ENCODE measurements at places on chromosomes 3 and 15.

GRCh38 chr3:11593318-11594034, 50.2 kb downstream of the VGLL4 start:
- H3K4me3 ChIP-seq: no peak overlapping the region
- H3K27me3 ChIP-seq: no peaks in the 10 kb centered on the region
- no peak overlapping the region for H3K27ac ChIP-seq

DNA sequence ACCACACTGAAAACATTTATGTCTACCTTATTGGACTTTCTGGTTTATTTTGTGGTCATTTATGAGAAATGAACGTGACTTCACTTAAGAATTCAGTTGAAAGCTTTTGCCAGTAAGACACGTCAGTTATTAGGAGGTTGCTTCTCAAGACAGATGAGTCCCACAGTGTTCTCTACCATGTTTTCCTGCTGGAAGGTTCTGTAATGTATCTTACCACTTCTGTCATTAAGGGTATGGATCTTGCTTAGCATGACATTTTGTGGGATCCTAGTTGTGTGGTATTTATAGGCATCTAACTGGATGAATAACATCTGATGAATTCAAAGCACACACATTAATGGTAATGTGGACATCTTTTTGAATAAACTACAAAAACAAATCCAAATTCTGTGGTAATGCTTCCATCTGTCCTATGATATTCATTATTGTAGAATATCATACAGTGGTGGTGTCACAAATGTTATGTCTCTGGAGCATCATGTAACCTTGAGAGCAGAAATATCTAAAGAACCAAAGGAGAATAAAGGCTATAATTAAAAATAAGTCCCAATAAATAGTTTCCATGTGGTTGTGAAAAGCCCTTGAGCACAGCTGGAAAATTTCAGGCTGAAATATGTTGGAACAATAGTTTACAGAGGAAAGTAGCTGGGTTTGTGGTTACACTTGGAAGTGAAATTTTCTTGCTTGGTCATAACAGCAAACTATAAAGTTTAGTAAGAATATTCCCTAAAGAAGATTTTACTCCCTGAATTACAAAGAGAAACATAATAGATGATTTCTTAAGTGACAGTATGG, 61.5 kb downstream of the C3orf38 start:
- H3K27me3 ChIP-seq: no peaks in the 10 kb centered on the region
- no peak overlapping the region for H3K4me3 ChIP-seq
- H3K4me1 ChIP-seq: no peaks in the 10 kb centered on the region
- no peak overlapping the region for H3K27ac ChIP-seq

DNA sequence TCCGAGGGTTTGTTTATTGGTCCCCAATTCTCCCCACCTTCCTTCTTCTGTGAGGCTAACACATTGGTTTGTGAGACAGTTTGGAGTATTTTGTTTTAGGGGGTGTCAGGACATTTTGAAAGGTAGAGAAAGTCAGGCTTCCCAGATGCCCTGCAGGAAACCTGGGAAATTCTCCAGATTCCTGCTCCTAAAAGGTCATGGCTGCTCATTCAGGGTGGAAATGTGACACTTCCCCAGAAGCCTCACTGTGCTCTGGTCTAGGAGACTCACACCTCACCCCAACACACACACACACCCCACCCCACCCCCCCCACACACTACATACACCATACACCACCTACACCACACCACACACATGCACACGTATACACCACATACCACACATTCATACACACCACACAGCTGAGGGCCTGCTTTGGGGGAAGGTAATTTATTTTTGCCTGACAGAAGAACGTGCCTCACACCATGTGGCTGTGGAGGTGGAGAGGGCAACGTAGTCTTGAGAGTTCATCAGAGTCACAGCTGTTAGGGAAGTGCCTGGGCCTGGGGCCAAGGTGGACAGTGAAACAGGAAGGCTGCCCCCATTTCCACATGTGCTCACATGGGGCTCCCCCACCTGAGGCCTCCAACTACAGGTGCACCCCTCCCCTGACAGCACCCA, 40.4 kb upstream of the LIMD1 start:
- H3K36me3 ChIP-seq: no peaks in the 10 kb centered on the region
- peak overlapping the region; percentile 28 for H3K27ac ChIP-seq
- H3K27me3 ChIP-seq: no peaks in the 10 kb centered on the region
- H3K4me1 ChIP-seq: peaks cover 7% of the 10 kb centered on the region
- no peak for DNase-seq

GRCh38 chr3:183745300-183746098, 47.9 kb downstream of the YEATS2 start:
- no peak for DNase-seq
- H3K36me3 ChIP-seq: peaks cover 48% of the 10 kb centered on the region
- H3K27ac ChIP-seq: no peak overlapping the region
- no peaks in the 10 kb centered on the region for H3K4me1 ChIP-seq
- H3K27me3 ChIP-seq: no peaks in the 10 kb centered on the region

DNA sequence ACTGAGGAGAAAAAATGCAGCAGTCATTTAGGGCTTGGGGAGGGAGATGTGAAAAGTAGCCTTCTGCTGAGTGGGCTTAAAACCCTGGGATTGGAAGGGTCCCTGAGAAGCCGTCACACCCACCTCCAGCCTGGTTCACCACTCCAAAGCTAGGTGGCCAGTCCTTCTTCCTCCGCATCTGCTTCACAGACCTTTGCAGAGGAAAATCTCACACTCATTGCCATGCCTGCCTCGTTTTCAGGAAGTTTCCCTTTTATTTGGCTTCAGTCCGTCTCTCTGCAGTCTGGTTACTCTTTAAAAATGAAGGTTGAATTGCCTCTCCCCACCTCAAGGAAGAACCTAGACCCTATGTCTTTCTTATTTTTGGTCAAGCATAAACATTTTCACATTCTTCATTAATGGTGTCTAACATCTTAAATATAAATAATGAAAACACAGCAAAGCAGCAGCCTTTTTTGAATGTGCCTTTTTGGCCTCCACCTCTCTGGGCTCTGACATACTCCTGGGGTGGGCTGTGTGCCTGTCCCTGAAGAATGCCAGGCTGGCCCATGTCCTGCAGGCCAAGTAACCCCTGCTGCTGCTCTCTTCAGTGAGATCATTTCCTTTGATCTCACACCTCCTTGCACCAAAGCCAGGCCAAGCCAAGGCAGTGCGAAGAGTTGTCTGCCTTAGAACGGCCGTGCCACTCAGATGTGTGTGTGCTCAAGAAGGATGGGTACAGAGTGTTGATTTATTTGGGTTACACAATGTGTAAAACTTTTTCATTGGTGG, 11.0 kb downstream of the MRAS start:
- H3K27me3 ChIP-seq: peaks cover 2% of the 10 kb centered on the region
- no peak overlapping the region for H3K27ac ChIP-seq
- no peaks in the 10 kb centered on the region for H3K36me3 ChIP-seq
- H3K4me3 ChIP-seq: no peak overlapping the region
- no peaks in the 10 kb centered on the region for H3K4me1 ChIP-seq
- DNase-seq: no peak

DNA sequence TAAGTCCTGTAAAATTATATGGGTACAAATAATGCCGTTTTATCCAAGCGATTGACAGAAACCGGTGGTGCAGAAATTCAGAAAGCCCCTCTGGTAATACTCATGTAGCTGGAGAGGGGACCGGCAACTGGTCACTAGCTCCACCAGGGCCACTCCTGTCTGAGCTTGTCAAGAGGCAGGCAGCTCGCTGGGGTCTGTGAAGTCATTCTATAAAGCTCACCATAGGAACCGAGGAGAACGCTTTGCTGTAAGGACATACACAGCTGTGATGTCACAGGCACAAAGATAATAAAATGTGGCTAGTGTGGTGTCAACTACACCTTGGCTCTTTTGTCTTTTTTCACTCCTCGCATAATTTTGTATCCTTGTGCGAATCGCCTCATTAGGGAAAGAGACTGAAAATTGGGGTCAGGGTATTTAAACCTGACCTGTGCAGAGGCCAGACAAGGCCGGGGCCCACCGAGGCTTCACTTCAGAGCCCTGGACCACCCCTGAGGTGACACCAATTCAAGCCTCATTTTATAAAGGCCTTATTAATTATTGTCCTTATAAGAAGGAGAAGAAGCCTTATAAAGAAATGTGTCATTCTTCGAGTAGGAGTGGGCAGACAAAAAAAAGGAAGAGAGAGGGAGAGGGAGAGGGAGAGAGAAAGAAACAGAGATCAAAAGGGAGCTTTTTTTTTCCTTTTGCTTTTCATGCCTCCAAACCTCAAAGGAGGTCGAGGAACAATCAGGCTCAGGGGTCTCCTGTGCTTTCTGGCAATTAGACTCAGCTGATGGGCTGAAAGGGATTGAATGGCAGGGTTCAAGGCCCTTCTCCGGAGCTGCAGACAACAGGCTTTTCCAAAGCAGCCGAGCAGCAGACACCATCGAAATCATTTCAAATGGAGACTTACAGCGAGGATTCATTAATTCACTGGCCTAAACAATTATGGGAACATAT, 813.3 kb upstream of the ARRDC4 start:
- H3K27ac ChIP-seq: no peak overlapping the region
- H3K4me1 ChIP-seq: no peaks in the 10 kb centered on the region
- H3K4me3 ChIP-seq: no peak overlapping the region

GRCh38 chr3:138717348-138717747, 108.8 kb downstream of the FAIM start:
- peaks cover 15% of the 10 kb centered on the region for H3K4me1 ChIP-seq
- no peak for DNase-seq
- peaks cover 17% of the 10 kb centered on the region for H3K36me3 ChIP-seq
- no peak overlapping the region for H3K27ac ChIP-seq

DNA sequence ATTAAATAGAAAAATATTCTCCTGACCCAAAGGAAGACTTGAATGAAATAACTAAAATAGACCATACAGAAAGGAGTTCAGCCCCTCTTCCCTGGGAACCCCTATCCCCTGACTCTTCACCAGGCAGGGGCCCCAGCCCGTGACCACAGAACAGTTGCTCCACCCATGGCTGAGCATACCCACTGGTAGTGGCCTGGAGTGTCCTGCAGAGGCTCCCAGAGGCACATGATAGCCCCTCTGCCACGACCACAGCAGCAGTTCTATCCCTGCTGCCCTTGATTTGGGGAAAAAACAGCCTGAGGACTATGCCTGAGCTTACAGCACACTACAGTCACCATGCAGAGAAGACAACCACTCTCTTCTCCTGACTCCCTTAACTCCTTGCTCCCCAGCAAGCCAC, 31.8 kb downstream of the TTC14 start:
- H3K27me3 ChIP-seq: peaks cover 21% of the 10 kb centered on the region
- H3K27ac ChIP-seq: no peak overlapping the region
- DNase-seq: no peak
- H3K4me3 ChIP-seq: no peak overlapping the region

GRCh38 chr15:34849364-34849959, 54.1 kb upstream of the ACTC1 start:
- H3K4me3 ChIP-seq: no peak overlapping the region
- H3K36me3 ChIP-seq: peaks cover 9% of the 10 kb centered on the region
- no peaks in the 10 kb centered on the region for H3K27me3 ChIP-seq
- H3K27ac ChIP-seq: no peak overlapping the region
- DNase-seq: no peak

GRCh38 chr15:66043264-66043663, 174.0 kb downstream of the RAB11A start:
- H3K27ac ChIP-seq: no peak overlapping the region
- DNase-seq: no peak
- H3K4me1 ChIP-seq: no peaks in the 10 kb centered on the region
- H3K36me3 ChIP-seq: no peaks in the 10 kb centered on the region
- no peak overlapping the region for H3K4me3 ChIP-seq
- H3K27me3 ChIP-seq: peaks cover 52% of the 10 kb centered on the region

- no peak overlapping the region for H3K27ac ChIP-seq
- H3K36me3 ChIP-seq: no peaks in the 10 kb centered on the region
- H3K4me3 ChIP-seq: no peak overlapping the region
- peaks cover 5% of the 10 kb centered on the region for H3K4me1 ChIP-seq
These were observed 152.3 kb downstream of the IGF1R start for GRCh38 chr15:98800437-98801233.

DNA sequence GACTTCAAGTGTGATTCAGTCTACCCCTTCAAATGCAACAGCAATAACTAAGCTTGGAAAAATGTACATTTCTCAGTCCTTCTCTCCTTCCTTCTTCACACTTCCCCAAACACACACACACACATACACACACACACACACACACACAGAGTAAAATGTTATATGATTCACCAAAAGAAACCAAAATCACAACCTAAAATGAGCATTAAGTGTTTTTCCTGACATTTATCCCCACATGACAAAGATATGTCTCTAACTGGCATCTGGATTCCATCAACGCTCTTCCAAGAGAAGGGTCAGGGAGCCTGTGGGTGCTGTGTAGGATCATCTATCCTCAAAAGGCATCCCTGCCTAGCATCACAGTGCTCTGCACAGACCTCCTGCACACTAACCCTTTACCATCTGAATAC, 21.0 kb downstream of the PDZRN3 start:
- H3K36me3 ChIP-seq: no peaks in the 10 kb centered on the region
- no peaks in the 10 kb centered on the region for H3K4me1 ChIP-seq
- H3K27me3 ChIP-seq: no peaks in the 10 kb centered on the region
- no peak for DNase-seq

DNA sequence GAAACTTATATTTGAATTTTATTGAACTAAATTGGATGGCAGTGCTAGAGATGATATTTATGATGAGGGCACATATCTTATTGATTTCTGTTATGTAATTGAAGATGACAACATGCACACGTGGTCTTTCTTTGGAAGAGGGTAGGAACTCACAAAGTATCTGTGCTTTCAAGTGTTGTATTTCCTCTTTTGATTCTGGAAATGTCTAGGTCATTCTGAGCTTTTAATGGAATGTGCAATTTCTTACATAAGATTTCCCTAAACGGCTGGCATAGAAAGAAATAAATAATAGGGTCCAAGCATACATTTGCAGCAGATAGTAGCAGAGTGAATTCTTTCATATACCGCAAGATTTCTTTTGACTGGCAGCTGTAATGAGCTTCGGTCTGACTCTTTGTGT, 10.1 kb upstream of the GPR171 start:
- H3K4me3 ChIP-seq: no peak overlapping the region
- no peak overlapping the region for H3K27ac ChIP-seq
- H3K36me3 ChIP-seq: peaks cover 3% of the 10 kb centered on the region
- DNase-seq: no peak

- DNase-seq: no peak
- H3K27me3 ChIP-seq: peaks cover 6% of the 10 kb centered on the region
- no peak overlapping the region for H3K4me3 ChIP-seq
- H3K27ac ChIP-seq: no peak overlapping the region
- no peaks in the 10 kb centered on the region for H3K36me3 ChIP-seq
- no peaks in the 10 kb centered on the region for H3K4me1 ChIP-seq
These were observed 20.3 kb upstream of the NOX5 start for GRCh38 chr15:68994149-68994548.

GRCh38 chr15:80019168-80019745, 40.2 kb upstream of the ZFAND6 start:
- peak; percentile 15 for DNase-seq
- H3K4me3 ChIP-seq: no peak overlapping the region
- H3K27me3 ChIP-seq: no peaks in the 10 kb centered on the region

DNA sequence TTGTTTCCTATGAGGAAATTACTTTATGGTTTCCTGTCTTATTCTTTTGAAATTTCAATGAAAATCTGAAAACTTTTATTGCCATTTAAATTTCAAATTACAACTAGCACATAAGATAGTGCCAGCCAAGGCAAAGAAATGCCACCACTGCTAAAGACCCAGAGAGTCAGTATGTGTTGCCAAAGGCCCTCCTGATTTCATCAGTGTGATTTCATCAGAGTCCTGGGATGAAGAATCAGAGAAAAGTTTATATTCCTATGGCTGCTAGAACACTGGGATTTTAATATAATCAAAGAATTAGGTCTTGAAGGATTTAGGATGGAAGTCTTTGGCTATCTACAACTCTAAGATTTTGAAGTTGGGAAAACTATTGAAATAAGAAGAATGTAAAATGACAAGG, 434.2 kb upstream of the CCDC54 start:
- no peak overlapping the region for H3K27ac ChIP-seq
- H3K27me3 ChIP-seq: no peaks in the 10 kb centered on the region
- no peak for DNase-seq
- H3K4me3 ChIP-seq: no peak overlapping the region

All from activated CD8-positive, alpha-beta memory T cell treated with anti-CD3 and anti-CD28 coated beads, Interleukin-2, amount 10 ng/mL, durations not matched to agents 7 days and 5 days (primary cell).